ENCODE measurements at places on chromosomes 3 and 15. TPM values are rescaled to one million over a fixed set of nuclear protein-coding genes. Genes with fewer than 3 reads are reported as not detected.

The CX3CR1 gene
- total RNA-seq, result 14.1 TPM

The CHAC1 gene
- 1.8 TPM for total RNA-seq

The GUCA1C gene
- total RNA-seq, result not detected

The DBR1 gene
- total RNA-seq, result 17.5 TPM

The TRIM42 gene
- total RNA-seq, result not detected

DNA sequence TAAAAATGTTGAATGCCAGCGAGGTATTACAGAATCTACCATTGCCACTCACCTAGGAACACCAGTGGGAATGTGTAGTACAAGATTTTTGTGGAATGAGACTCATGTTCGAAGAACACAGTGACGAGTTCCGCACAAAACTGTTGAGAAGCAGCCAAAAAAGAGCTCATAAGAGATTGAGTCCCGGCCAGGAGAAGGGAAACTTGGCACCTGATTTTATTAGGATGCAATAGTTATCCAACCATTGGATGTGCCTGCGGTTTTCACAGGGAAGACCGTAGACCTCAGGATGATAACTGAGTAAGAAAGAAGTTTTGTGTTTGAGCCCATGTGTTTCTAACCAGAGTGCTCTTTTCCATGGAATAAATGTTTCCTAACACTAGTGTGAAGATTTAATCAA is 88.9 kb downstream of the PTPRG start:
- DNase-seq, result no peak

DNA sequence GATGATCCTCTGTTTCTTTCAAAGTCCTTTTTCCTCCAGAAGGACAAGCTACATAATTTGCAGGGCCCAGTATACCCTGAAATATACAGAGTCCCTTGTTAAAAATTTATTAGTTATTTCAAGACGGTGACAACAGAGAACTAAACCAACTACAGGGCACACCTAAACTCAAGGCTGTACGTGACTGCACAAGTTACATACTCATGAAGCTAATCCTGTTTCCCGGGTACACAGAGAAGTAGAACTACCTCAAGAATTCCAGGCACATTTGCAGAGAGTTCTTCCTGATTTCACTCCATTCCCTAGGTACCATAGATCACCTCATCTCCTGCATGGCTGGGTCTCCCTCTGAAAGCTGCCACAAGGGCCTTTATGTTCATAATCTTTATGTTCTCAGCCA is 279.4 kb upstream of the ARL6 start:
- DNase-seq, result no peak

DNA sequence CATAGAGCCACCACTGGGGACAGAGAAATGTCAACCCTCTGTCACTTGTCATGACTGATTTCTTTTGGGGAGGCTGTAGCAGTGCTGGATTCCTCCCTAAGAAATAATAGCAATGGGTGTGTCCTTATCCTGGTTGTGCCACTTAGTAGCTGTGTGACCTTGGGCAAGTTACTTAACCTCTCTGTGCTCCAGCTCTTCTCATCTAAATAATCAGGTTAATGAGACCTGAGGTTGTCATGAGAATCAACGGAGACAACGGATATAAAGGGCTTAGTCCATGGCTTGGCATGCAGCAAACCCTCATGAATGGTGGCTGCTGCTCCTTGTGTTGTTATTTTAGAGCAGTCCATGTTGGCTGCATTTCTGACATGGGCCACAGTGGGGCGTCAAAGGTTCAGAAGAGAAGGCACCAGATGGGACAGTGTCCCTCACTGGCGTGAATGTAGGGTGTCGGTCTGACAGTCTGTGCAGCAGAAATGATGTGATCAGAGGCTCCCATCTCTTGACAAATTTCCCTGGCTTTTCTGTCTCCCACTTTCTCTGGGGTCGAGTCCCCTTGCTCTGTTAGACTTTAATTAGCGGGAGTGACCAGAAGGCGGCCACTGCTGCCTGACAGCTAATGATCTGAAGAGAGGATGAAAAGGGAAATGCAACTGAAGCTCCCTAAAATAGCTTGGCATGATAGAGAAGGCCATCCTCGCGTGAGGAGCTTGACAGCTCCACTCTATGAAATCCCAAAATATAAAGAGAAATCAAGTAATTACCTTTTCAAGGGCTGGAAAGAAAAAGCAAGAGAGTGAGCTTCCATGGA is 209.4 kb downstream of the CADPS start:
- peak; percentile 54 for DNase-seq

- DNase-seq, result peak; percentile 57
Measured at GRCh38 chr15:96333131-96334016, 2.9 kb downstream of the NR2F2 start.

GRCh38 chr3:113063126-113063894 is 72.5 kb downstream of the GTPBP8 start:
- no peak for DNase-seq

GRCh38 chr15:71472566-71472965 is 337.8 kb upstream of the NR2E3 start:
- DNase-seq, result no peak

- no peak for DNase-seq
Measured at GRCh38 chr3:186974824-186975313, 44.5 kb downstream of the ST6GAL1 start.

DNA sequence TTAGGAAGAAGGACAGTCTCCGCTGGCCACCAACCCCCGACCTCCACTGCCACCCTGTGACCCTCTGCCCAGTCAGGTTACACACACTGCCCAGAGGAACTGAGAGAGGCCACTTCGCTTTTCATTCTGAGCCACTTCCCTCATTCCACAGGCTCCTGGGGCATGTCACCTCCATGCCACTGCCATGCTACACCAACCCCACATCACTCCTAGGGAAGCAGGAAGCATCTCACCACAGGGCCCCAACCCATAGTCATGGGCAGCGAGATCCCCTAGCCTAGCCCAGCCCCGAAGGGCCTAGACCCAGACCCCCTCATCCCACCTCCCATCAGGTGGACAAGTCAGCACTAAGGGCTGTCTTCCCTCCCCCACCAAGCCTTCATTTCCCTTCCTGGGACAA is 1.4 kb downstream of the PLCB2 start:
- no peak for DNase-seq

- no peak for DNase-seq
Measured at GRCh38 chr3:149848238-149848637, 35.2 kb downstream of the RNF13 start.

DNA sequence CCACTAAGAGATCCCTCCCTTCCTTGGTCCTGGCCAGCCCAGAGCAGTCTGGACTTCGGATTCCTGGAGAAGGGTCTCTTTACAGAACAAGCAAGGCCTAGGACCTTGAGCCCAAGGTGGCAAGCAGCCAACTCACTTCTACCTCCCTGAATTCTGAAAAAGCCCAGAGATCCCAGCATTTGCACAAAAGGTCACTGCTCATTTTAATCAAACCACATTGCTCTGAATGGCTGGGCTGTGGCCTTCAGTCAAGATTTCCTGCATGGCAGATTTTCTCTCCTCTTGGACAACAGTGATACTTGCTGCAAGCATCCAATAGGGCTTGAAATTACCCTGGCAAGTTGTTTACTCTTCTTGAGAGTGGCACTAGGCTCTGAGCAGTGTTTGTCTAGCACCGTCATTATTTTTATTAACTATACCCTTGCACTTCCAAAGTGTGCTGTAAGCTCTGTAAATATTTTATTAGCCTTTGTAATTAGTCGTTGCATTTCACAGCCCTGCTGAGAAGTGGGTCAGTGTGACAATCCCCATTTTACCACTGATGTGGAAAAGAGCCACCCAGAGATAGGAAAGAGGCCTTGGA is 274.7 kb upstream of the CTNNB1 start:
- no peak for DNase-seq

DNA sequence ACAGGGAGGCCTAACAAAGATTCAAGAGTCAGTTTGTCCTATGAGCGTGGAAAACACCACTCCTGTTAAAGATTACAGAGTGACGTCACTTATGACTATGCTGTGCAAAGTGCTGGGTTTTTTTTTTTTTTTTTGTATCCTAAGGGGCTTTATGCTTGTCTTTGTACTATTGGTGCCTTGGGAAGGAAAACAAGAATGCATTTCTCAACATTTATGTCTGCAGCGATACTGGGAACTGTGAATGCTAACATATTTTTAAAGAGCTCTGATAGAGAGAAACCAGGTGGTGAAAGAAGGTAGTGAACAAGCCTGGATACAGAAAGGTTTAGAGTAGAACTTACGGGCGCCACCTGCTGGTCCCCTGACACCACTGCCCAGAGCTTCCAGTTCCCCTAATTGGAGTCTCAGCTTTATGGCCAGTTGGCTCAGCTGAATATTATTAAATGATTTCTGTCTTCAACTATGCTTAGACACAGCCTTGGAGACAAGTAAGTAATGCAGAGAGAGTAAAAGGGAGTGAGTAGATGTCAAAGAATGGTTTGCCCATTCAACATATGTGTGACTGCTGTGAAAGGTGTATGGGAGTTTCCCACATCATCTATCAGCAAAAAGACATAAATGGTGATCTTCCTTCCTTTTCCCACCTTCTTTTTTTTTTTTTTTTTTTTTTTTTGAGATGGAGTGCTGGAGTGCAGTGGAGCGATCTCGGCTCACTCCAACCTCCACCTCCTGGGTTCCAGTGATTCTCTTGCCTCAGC is 807.9 kb upstream of the CFAP20DC start:
- DNase-seq, result peak; percentile 82

GRCh38 chr3:150174179-150174578 is 203.5 kb upstream of the PFN2 start:
- no peak for DNase-seq

DNA sequence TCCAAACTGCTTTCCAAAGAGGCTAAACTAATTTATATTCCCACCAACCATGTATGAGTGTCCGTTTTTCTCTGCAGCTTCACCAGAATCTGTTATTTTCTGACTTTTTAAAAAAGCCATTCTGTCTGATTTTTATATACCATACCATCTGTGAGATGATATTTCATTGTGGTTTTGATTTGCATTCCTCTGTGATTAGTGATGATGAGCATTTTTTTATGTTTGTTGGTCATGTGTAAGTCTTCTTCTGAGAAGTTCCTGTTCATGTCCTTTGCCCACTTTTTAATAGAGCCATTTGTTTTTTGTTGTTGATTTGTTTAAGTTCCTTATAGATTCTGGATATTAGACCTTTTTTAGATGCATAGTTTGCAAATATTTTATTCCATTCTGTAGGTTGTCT is 179.4 kb upstream of the ALCAM start:
- no peak for DNase-seq

DNA sequence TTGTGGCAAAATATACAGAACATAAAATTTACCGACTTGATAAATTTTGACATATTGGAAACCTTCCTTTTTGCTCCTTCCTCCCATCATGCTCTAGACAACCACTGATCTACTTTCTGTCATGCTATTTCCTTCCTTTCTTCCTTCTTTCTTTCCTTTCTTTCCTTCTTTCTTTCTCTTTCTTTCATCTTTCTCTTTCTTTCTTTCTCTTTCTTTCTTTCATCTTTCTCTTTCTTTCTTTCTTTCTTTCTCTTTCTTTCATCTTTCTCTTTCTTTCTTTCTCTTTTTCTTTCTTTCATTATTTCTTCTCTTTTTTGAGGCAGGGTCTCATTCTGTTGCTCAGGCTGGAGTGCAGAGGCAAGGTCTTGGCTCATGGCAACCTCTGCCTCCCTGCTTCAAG is 8.9 kb upstream of the TMEM45A start:
- no peak for DNase-seq

Data from lower lobe of right lung (tissue), 2 donors.